RPMI7951 (cell line): ENCODE measurements at places on chromosomes 16 and 17. TPM values are rescaled to one million over a fixed set of nuclear protein-coding genes. Genes with fewer than 3 reads are reported as not detected.

- no peak for DNase-seq
Measured at GRCh38 chr16:81694494-81695280, 84.4 kb upstream of the PLCG2 start.

LRRC75A gene
- total RNA-seq, result 2.7 and 3.2 TPM in 2 replicates

DNA sequence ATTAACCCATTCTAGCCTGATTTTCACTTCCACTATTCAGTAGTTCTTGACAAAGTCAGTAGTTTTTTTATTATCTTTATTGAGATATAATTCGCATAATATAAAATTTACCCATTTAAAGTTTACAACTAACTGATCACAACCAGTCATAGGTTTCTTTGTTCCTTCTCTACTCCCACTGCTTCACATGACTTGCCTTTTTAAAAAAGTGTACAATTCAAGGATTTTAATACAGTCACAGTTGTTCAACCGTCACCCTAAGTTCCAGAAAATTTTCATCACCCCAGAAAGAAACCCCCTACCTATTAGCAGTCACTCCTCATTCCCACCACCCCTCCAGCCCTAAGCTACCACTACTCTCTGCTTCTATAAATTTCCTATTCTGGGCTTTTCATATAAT, 162.5 kb downstream of the TRIM37 start:
- no peak for DNase-seq

- DNase-seq, result no peak
Measured at GRCh38 chr17:82647593-82648164, 565 bp downstream of the WDR45B start.

GRCh38 chr16:22239131-22239805, 33.2 kb downstream of the EEF2K start:
- DNase-seq, result no peak

CIITA gene
- total RNA-seq, result 0.12 and 0.49 TPM in 2 replicates

ABCC3 gene
- total RNA-seq, result 23.1 and 28.4 TPM in 2 replicates

GRCh38 chr16:14448879-14449278, 181.2 kb downstream of the PARN start:
- no peak for DNase-seq

DNA sequence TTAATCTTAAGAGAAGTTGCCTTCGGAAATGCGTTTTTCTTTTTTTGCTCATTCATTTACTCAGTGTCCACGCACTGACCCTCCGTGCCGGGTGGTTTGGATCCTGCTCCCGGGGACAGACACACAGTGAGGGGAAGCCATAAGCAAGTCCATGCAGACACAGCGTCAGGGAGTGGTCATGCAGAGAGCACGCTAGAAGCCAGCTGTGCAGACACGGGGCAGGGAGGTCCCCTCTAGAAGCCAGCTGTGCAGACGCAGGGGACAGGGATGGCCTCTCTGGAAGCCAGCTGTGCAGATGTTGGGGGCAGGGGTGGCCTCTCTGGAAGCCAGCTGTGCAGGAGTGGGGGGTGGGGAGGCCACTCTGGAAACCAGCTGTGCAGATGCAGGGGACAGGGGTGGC, 4.8 kb downstream of the GAA start:
- no peak for DNase-seq

DNA sequence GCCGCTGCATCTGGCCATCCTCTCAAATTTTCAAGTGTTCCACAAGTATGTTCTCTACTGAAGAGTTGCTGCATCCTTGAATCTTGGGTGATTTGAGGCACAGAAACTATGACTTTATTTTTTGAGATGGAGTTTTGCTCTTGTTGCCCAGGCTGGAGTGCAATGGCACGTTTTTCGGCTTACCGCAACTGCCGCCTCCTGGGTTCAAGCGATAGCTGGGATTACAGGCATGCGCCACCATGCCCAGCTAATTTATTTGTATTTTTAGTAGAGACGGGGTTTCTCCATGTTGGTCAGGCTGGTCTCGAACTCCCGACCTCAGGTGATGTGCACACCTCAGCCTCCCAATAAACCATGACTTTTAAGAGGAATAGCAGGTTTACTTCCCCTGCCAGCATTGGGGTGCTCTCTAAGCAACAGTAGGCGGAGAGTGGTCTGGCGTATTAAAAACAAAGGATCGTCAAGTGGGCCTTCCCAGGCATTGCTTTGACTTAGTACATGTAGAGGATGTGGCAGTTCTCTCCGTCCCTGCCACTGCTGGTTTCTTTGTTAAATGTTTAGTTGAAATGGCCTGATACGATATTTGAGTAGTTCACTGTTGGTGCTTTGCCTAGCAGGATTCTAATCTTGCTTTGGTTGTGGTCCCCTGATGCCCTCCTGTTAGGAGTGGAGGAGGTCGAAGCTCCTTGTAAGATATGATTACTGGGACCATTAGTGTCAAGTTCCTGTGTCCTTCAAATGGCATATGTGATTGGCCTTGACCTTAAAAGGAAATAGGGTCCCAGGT, 9.5 kb downstream of the PYCARD start:
- no peak for DNase-seq
